ENCODE measurements at places on chromosomes 12 and 14.

DNA sequence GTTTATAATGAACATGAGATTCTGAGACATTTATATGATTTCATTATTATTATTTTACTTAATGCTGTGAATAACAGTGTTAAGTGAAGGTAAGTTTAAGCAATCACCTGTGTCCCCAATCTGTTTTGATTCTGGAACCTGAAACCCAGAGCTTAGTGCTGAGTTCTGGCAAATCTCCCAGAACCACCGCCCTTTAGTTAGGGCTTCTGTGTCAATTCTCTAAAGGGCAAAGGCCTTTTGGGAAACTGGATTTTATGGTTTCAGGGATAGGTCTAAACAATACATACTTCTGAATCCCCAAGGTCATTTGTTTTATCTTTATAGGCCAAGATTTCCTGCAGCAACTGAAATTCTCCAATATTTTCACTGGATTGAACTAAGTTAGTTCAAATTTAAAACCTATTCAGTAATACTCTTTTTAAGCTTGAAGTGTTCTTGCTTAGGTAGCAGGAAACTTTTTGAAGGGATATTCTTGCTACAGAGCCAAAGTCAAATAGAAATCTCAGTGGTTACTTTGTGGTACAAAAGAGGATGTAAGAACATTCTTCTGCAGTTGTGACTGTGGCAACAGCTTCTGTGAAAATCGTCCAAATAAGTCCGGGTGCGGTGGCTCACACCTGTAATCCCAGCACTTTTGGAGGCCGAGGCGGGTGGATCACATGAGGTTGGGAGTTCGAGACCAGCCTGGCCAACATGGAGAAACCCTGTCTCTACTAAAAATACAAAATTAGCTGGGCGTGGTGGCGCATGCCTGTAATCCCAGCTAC, 10.0 kb upstream of the PKP2 start:
- no peak for DNase-seq

DNA sequence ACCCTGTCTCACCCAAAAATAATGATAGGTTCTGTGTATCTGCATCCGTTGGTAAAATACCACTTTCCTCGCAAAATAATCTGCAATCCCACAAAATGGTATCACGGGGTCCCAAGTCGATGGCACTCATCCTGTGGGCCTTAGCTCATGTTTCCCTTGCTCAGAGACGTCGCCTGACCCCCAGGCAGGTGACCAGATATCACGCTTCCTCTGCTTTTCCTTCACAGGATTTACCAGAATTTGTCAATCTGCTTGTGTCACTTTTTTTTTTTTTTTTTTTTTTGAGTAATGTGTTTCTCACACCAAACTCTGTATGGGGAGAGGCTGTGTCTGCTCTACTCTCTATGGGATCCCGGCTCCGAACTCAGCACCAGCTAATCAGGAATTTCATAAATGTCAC, 162.7 kb downstream of the PRKCH start:
- DNase-seq, result no peak

GRCh38 chr12:74144396-74144795, 393.2 kb upstream of the ATXN7L3B start:
- DNase-seq, result no peak

- DNase-seq, result no peak
These were observed 6.5 kb downstream of the GLRX5 start for GRCh38 chr14:95541346-95541745.

GRCh38 chr14:92121207-92121669, 268 bp downstream of the NDUFB1 start:
- DNase-seq, result peak; percentile 74

- DNase-seq, result no peak
These were observed 23.8 kb downstream of the GNS start for GRCh38 chr12:64735442-64735841.

GRCh38 chr12:59499774-59500173, 96.1 kb upstream of the SLC16A7 start:
- no peak for DNase-seq

DNA sequence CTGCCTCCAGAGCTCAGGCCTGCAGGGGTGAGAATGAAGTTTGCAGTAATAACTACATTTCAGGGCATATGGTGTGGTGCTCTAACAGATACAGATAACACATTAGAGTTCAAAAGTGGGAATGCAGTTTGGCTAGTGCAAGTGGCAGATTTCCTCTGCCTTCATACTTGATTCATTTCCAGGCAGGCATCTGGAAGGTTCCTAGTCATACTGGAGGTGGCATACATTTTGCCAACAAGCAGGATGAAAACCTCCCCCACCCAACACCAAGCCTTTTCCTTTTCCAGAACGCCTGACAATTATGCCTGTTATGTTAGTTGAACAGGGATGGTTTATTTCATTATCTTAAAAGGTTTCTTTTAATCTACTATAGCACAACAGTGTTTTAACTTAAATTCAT, 24.3 kb downstream of the VTI1B start:
- no peak for DNase-seq

DNA sequence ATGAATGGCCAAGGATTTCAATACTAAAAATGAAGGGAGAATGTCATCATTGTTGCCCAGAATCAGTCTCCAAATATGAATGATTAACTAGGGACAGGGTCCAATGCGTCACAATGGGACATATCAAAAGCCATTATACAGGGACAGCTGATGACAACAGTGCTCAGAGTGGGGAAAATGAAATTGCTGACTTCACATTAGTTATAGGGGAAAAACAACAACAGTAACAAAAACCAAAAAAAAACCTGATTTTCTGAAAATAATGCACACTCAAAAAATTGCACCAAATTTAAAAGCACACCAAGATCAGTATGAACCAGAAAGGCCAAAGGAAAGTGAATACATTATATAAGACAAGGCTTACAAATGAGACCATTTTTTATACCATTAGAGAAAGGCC, 353.2 kb upstream of the SOX5 start:
- DNase-seq, result no peak

DNA sequence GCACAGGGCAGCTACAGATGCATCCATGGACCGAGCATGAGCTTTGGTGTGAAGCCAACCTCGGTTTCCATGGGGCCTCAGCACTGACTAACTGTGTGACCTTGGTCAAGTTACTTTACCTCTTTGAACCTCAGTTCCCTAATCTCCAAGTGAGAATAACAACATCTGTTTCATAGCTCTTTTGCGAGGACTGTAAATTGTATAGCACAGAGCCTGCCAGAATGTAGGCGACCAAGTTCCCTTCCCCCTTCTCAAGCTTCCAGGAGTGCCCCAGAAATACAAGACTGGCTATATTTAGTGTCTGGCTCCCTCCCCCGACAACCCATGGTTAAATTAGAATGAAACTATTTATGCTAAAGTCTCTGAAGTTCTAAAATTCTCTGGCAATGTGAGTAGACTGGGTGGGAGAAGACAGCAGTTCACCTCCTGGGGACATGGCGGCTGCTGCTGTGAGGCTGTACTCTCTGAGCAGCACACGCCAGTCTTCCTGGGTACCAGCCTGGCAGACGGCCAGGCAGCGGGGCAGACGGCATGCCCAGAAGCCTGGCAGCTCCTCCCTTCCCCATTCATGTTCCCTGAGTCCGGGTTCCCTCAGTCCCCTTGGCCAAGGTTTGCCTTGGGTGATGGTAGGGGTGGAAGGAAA, 22.0 kb upstream of the TMED10 start:
- no peak for DNase-seq

DNA sequence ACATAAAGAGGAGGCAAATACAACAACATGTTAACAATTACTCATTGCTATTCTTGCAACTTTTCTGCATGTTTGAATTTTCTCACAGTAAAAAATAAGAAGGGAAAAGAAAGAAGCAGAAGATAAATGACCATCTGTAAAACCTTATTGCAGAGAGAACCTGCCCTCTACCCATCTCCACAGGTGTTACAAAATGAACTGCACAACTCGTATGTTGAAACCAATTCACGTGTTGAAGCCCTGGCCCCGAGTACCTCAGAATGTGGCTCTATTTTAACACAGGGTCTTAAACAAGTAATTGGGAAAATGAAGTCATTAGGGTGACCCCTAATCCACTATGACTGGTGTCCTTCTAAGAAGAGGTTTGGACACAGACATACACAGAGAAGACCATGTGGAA, 39.5 kb downstream of the FOXN3 start:
- no peak for DNase-seq

DNA sequence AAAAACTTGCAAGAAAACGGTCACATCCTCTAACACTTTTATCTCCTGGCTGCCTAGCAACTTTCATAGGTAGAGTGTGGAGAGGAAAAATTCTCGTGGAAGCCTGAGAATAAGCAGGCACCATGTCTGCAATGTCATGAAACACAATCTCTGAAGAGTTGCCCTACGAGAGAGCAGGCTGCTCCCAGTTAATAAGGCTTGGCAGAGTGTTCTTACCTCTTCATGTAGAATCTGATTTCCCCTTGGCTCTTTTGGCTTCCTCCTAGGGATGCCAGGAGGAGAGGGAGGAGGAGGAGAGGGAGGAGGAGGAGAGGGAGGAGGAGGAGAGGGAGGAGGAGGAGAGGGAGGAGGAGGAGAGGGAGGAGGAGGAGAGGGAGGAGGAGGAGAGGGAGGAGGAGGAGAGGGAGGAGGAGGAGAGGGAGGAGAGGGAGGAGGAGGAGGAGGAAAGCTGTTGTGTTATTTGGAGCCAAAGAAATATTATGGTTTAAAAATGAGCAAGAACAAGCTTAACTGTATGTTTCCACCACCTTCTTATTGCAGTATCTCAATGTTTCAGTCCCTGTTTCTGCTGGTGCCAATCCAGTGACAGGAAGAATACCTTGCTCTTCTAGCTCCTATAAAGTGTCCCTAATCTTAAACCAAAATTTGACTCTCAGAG, 52.9 kb downstream of the EGLN3 start:
- DNase-seq, result no peak

- DNase-seq, result no peak
These were observed 30.9 kb downstream of the NIN start for GRCh38 chr14:50800032-50800431.

DNA sequence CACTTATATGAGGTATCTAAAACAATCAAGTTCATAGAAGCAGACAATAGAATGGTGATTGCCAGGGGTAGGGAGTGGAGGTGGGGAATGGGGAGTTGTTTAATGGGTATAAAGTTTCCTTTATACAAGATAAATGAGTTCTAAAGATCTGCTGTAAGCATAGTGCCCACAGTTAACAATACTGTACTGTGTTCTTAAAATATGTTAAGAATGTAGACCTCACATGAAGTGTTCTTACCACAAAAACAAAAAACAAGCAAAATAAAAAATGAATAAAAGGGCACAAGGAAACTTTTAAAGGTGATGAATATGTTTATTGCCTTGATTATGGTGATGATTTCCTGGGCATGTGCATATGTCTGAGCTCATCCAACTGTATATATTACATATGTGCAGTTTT, 211.8 kb downstream of the MSRB3 start:
- peak; percentile 34 for DNase-seq

DNA sequence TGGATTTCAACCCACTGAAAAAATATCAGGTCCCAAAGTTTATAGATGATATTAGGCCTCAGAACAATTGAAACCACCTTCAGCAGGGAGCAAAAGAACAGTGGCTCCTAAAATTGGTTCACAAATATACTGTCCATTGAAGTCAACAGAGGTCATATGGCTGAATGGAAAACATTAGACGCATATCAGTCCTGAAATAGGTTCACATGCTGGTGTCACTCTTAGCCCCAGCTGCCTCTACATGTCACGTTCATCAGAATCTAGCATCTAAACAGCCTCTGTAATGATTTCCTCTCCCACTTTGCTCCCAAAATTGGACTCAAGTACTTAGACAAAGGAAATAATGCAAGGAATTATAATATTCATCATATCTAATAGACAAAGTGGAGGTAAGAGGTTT, 8.7 kb downstream of the FLRT2 start:
- no peak for DNase-seq

DNA sequence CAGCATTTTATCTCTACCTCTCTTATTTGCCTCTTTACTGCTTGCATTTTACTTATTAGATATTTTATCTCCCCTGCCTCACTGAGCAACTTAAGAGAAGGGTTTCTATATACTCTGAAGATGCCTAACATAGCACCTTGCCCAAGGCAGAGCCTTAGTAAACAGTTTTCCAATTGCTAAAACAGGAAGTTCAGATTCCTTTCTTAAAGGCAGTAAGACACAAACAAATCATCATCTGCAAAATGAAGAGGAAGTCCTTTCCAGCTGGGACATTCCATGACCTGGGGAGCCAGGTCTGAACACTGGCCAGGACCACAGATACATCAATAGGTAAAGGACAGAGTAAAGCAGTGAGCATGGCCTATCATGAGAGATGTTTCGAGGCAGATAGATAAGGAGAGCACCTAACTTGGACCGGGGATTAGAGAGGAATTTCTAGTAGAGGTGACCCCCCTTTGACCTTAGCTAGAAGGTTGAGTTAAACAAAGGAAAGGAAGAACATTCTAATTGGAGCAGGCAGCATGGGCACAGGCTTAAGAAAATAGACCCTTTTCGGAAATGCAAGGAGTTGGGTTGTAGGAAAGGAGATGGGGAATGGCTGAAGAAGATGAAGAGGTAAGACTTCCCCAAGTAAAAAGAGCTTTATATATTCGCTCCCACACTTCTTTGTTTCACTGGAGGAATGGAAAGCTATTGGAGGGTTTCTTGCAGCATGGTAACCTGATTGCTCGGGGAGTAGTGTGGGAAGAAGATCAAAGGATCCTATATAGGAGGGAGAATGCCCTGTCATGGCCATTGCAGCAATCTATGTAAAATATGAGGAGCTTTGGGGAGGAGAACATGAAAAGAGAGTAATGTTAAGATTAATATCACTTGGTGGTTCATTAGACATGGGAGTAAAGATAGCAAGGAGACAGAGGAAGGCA, 94.8 kb downstream of the PHLDA1 start:
- DNase-seq, result no peak

DNA sequence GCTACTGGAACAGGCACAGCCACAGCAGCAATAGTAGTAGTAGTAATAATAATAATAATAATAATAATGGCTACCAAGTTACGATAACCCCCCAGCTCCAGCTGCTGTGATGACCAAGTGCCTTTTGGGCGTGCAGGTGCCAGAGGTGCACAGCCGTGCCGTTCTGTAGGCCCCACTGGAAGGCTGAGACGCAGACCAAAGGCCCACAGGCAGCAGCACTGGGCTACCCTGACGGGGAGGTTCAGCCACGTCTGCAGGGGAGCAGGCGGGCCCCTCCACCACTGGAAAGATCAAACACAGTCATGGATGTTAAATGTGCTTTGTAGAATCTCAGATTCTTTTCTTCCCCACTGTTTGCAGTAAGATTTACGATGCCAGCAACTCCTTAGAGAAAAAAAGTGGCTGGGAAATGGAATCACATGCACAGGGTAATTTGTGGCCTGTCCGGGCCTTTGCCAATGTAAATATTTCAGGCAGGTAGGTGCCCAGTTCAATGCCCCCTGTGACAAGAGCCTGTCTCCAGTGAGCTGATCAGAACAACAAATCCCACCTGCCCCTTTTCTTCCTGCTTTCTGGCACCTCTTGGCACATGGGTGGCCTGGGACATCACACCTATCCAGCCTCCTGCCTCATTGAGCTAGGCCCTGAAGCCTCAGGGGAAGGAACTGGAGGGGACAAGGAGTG, 32.6 kb downstream of the CCDC85C start:
- DNase-seq, result no peak

GRCh38 chr14:60643141-60643462, 6.2 kb downstream of the SIX1 start:
- DNase-seq, result no peak

DNA sequence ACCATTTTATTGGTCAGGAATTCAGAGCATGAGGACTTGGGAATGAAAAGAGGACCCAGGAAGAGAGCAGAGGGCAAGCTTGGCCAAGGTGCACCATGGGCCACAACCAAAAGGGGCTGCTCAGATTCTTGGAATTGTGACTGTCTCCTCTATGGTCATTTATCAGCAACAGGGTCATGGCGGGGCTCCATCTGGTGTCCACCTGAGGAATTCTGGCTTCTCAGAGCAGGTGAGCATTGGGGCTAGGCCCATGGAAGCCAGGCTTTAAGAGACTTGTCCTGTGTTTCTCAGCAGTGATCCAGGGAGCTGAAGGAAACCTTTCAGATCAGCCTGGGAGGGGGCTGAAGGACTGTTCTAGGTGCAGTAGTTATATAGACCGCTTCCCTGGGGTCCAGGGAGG, 2.6 kb upstream of the RIN3 start:
- no peak for DNase-seq
